ENCODE measurements at places on chromosomes 7 and 10.

DNA sequence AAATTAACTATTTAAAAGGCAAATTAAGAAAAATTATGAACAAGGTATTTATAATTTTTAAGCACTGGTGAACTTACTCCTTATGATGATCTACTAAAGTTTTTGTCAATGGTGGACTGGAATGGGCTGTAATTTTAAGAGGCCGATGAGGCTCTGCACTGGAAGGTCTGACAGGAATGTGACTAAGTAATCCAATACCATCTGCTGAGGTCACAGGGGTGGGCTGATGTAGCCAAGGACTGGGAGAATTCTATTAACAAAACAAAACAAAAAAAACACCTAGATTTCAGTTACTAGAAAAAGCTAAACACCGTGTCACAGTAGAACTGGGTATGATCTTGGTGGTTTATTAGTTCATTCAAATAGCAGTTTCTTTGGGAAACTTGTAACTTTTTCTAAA, 75.9 kb downstream of the NRBF2 start:
- DNase-seq = no peak

DNA sequence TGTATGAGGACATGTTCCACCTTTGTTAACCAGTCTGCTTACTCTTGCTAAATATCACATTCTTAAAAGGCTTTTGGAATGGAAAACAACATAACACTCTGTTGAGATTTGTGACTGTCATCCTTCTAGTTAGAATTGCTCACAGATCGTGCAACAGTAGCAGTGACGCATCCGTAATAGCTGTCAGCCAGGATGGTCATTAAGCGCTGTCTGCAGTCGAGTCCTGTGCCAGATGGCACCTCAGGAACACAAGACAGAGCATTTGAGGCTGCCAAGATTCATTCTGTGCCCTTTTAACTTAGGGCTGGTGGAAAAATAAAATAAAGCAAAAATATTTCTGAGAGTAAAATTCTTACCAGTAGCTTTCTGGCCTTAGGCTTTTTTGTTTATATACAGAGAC, 348.6 kb downstream of the ANKRD7 start:
- DNase-seq = peak; percentile 83

GRCh38 chr10:77571490-77571889, 66.1 kb downstream of the KCNMA1 start:
- DNase-seq = peak; percentile 84

- no peak for DNase-seq
Measured at GRCh38 chr10:122237331-122237990, 33.6 kb upstream of the BTBD16 start.

DNA sequence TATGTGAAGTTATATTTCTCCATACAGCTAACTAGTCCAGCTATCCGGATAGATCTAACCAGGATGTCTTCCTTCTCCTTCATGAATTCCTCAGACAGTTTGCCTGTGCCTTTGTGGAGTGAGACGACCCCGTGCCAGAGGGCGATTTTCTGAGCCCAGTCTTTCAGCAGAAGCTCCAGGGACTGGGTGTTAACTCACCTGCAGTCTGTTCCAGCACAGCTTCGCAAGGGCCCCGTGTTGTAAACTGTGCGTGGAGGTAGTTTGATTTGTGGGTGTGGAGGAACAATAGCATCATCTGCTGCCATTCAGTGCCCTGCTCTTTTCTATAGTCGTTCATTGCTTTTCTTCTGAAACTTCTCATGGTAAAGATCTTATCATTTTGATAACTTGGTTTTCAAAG, 103.8 kb downstream of the INPP5A start:
- DNase-seq = no peak

- peak; percentile 81 for DNase-seq
Measured at GRCh38 chr10:71255808-71256660, 43.7 kb downstream of the UNC5B start.

- peak; percentile 70 for DNase-seq
Measured at GRCh38 chr7:128755819-128756476, 16.8 kb downstream of the CALU start.

GRCh38 chr10:96043893-96044715, 721 bp downstream of the CCNJ start:
- peak; percentile 41 for DNase-seq

GRCh38 chr7:47914717-47915615, 33.3 kb downstream of the PKD1L1 start:
- no peak for DNase-seq

DNA sequence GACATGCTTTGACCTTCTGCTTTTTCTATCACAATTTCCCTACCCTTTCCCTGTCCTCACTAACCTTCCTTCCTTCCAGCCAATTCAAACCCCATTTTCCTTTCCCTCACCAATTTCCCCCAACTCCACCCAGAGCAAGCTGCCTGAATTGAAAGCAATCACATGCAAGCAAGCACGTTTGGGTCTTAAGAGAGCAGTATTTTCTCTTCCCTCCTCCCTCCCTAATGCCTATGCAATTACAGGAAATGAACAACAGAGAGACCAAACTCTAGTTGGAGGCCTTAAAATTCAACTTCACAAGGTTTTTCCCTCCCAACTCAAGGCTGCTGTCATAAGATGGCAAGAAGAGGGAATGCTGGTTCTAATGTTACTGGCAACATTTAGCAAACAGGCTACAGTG, 117.2 kb downstream of the MYOF start:
- no peak for DNase-seq

- peak; percentile 32 for DNase-seq
Measured at GRCh38 chr7:45920502-45921380, at the start of gene IGFBP3. Gene IGFBP3, minus strand, starts transcription at chr7:45921272. Its CDS starts 132 bp downstream, at chr7:45921140.

GRCh38 chr10:102678068-102678400, 33.8 kb downstream of the TRIM8 start:
- DNase-seq = no peak

- no peak for DNase-seq
Measured at GRCh38 chr10:62732841-62733653, 71.5 kb upstream of the ADO start.

GRCh38 chr10:107081644-107082043, 82.9 kb downstream of the SORCS1 start:
- no peak for DNase-seq

GRCh38 chr10:86363184-86363832, 3.3 kb downstream of the GRID1 start:
- DNase-seq = no peak

DNA sequence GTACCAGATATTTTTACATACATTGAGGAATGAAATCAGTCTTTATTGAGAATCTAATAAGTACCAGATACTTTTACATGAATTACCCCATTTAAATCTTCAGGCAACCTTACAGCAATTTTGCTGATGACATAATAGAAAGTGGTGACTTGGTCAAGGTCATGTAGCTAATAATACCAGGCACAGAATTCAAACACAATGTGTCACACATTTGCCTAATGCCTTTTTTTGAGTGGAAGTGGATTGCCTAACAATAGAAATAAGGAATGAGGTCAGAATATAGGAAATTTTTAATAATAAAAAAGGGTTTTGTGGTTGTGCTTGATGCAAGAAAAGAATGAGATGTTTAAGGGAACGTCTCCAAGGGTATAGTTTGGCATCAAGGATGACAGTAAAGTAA, 466.6 kb upstream of the IGFBP3 start:
- DNase-seq = no peak

DNA sequence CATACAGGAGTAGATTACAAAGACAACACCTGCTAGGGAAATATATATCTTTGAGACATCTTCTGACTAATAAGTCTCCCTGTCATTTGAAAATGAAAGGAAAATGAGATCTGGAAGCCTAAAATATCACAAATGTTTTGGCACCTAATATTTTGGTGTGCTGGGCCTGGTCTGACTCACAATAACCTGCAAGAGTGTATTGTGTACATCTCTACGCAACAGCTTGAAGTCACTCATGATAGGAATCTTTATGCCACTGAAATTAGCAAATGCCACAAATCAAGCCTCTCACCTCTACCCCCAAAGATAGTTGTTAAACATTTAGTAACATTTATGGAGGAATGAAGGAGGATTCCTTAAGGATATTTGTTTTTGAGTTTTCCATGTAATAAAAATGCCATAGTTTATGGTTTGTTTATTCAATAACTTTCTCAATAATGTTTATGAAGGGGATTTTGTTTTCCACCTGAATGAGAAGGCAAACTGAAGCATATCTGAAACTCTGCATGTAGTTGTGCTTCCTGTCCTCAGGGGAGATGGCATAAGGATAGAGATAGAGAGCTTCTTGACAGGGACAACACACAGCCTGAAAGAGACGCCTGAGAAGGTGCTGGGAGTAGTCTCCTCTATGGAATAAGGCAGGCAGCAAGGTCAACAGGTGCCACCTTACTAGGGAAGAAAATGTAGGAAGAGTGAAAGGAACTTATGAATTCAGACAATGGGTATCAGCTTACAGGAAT, 197.4 kb downstream of the AHR start:
- no peak for DNase-seq

DNA sequence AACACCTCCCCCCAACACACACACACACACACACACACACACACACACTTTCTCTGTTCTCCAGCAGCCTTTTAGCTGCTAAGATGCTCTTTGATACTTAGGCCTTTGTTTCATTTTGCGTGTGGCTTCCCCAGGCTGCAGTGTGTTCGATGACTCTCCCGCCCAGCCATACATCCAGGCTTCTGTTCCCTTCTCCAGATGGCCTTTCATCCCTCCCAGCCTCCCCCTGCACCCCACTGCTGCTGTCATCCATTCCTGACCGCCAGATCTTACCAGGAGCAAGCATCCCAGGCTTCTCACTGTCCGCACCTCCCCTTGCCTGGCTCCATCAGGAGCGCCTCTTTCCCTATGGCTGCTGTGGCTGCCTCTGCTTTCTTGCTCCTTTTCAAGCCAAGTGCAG, 77.8 kb upstream of the PPIF start:
- DNase-seq = no peak

- DNase-seq = no peak
Measured at GRCh38 chr10:50600286-50600685, 23.5 kb downstream of the SGMS1 start.

DNA sequence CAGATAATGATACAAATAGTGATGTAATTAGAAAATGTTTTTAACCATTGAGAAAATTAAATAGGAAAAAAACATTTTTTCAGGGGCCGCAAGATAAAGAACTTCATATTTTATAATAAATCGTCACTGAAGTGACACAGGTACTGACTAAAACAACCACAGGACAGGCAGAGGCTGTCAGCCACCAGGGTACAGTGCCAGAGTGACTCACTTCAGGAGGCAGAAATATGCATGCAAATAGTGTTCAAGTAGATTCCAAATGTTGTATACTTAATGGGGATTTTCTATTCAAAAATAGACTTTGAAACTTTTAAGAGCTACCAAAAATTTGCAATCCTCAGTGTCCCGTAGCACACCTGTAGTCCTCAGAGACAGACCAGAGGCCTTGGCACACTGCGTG, 68.6 kb downstream of the FRMPD2 start:
- no peak for DNase-seq

DNA sequence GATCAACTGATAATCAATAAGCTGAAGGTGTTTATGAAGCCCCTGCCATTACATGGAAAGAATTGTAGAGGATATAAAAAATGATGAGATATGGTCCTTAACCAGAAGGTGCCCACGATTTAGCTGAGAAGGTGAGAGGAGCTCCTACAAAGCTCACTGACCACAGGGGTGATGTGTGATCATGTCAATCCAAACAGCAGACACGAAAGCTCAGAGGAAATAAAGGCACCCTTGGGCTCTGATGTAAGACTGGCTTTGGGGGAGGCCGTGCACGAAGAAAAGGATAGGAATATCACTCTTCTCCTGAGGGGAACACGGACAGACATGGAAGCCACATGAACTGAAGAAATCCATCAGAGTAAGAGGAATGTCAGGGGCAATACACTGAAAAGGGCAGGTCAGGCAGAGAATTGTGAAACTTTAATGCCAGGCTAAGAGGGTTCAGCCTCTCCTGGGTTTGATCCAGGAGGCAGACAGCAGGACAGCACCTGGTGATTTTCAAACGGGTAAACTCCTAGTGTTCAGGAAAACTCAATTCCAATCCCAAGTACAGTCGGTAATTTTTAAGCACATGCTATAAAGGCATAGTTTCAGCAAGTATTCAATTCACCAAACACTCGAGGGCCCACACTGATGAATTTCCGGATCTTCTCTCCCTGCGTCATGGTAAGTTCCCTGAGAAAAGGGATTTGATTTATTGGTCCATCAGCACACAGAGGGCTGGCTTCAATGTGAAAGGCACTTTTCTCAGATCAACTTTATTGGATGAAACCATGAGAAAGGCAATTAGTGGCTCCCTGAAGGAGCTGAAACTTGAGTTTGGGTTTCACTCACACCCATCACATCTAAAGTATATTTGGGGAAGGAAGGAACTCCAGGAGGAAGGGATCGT, 163.8 kb downstream of the PRPF18 start:
- DNase-seq = no peak

- no peak for DNase-seq
Measured at GRCh38 chr10:117130346-117130745, 7.7 kb downstream of the VAX1 start.

DNA sequence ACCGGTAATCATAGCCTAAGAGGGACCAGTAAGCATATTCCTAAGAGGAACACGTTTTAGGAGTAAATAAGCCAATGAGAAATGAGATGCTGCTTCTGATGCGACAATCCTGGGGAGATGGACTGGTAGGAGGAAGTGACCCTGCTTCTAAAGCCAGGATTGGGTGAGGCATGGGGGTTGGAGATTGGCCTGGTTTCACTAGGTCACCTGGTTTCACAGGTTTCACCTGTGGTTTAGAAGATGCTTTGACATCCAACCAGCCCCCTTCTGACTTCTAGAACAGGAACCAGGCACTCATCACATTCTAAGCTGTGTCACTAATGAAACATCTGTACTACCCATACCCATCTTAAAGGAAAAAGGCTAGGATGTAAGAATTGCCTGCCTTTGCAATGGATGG, 53.0 kb upstream of the BAMBI start:
- DNase-seq = no peak

DNA sequence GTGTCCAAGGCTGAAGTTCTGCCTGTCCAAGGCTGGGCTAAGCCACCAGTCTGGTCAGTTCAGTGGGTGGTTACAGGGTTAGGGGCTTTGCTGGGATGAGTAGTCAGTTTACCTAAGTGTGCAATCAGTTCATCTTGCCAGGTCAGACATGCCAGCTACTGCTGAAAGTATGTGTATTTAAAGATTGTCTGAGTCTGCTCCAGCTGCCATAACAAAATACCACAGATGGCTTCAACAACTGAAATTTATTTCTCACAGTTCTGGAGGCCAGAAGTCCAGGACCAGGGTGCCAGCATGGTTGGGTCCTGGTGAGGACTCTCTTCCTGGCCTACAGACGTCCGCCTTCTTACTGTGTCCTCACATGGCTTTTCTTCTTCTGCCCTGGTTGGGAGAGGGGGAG, 52.4 kb upstream of the TNS3 start:
- no peak for DNase-seq

- no peak for DNase-seq
Measured at GRCh38 chr10:110430340-110431273, 67.1 kb upstream of the DUSP5 start.

- DNase-seq = no peak
Measured at GRCh38 chr10:58746474-58747185, 234.0 kb downstream of the BICC1 start.

GRCh38 chr10:110680273-110681020, 36.3 kb downstream of the RBM20 start:
- no peak for DNase-seq

Measured in NCI-H1092 (cell line).